Stimulated activated CD8-positive, alpha-beta memory T cell treated with anti-CD3 and anti-CD28 coated beads, Interleukin-15, amount 100 ng/mL, for 48 hours (primary cell): ENCODE measurements at places on chromosomes 12 and 14.

- DNase-seq, result no peak
Measured at GRCh38 chr14:76762411-76763095, 1.3 kb downstream of the VASH1 start.

- DNase-seq, result no peak
Measured at GRCh38 chr12:5428332-5429221, 3.3 kb upstream of the NTF3 start.

GRCh38 chr14:82073547-82073946 lies 539.9 kb upstream of the SEL1L start:
- DNase-seq, result no peak

DNA sequence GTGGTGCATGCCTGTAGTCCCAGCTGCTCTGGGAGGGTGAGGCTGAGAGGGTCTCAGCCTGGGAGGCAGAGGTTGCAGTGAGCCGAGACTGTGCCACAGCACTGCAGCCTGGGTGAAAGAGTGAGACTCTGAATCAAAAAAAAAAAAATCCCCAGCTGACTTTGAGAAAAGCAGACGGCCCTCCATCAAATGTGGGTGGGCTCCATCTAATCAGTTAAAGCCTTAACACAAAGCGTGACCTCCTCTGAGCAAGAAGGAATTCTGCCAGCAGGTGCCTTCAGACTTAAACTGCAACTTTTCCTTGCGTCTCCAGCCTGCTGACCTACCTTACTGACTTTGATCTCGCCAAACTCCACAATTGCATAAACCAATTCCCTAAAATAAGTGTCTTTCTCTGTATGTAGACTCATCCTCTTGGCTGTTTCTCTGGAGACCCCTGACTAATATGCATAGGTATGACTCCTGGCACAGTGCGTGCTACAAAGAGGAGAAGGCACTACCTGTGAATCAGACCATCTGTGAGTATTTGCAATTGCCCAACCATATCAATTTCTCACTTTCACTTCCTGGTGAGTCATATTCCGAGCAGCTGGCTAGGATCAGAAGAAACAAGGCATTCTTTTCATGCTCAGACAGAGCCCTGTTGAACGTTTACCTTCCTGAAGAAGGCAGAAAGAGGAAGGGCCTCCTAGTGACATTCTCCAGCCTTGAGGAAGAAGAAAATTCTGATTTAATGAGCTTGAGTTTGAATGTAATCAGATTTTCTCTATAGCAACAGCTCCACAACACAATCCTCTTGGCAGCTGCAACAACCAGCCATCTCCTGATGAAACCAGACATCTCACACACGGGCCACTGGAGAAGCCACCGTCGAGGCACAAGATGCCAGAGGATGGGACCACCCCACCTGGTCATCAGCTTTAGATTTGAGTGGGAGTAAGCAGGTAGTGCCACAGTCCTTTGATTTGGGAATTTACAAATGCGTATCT lies 54.3 kb downstream of the CLMN start:
- peak; percentile 39 for DNase-seq

GRCh38 chr14:73785336-73785833 lies 66.2 kb upstream of the PTGR2 start:
- no peak for DNase-seq

DNA sequence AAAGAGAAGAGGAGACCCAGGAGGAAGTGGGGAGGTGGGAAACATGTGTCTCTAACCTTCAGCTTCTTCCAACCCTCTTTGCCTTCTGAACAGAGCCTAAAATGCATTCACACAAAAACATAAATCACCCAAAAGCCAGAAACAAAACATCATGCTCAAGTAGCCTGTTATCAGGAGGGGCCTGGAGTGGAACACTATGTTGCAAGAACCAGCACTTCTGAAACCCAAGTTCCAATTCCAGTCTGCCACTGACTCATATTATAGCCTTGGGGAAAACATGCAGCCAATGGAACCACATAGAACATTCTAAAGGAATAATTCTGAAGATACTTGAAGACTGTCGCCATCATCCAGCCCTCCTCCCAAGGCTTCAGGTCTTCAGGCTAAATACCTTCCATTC lies 169.8 kb upstream of the PLXNC1 start:
- no peak for DNase-seq

- no peak for DNase-seq
Measured at GRCh38 chr12:106329231-106329982, 26.9 kb downstream of the TCP11L2 start.

DNA sequence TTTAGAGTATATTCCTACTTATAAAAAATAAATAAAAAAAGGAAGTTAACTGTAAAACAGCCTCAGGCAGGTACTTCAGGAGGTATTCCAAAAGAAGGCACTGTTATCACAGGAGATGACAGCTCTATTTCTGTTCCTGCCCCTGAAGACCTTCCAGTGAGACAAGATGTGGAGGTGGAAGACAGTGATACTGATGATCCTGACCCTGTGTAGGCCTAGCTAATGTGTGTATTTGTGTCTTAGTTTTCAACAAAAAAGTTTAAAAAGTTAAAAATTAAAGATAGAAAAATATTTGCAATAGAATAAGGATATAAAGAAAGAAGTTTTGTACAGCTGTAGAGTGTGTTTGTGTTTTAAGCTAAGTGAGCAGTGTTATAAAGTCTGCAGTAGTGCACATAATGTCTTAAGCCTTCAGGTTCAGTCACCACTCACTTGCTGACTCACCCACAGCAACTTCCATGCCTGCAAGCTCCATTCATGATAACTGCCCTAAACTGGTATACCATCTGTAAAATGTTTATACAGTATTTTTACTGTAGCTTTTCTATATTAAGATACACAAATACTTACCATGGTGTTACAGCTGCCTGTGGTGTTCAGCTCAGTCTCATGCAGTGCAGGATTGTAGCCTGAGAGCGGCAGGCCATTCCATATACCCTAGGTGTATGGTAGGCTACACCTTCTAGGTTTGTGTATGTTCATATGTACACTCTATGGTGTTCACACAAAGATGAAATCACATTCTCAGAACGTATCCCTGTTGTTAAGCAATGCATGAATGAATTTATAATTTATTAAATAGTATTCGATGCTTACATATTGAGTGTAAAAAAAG lies 121.1 kb downstream of the ANO6 start:
- no peak for DNase-seq

DNA sequence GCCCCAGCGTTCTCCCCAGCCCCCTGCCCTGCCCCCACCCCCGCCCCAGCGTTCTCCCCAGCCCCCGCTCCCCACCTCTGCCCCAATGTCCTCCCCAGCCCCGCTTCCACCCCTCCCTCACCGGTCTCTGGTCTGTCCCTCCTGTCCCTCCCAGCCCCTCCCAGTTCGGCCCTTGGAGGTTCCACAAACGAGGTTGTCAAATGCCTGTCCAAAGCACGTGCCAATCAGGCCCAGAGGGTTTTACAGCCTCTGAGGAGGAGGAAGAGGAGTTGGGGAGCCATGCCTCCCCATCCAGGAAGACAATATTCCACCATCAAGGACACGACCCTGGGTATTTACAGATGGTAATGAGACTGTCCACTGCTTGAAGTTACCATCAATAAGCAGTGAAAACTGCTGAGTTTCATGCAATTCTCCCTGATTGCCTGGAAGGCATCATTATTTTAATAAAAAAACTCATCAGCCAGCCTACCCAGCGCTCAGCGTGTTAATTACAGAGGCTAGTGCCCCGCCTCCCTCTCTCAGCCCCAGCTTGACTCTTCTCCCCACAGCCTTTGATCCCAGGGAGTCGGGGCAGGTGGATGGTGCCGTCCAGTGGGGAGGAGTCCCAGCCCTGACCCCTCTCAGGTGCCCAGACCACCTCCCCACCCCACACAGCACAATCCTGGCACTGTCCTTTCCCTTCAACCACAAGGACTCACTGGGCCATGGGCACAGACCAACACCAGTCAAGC lies 30.6 kb upstream of the C14orf180 start:
- no peak for DNase-seq

DNA sequence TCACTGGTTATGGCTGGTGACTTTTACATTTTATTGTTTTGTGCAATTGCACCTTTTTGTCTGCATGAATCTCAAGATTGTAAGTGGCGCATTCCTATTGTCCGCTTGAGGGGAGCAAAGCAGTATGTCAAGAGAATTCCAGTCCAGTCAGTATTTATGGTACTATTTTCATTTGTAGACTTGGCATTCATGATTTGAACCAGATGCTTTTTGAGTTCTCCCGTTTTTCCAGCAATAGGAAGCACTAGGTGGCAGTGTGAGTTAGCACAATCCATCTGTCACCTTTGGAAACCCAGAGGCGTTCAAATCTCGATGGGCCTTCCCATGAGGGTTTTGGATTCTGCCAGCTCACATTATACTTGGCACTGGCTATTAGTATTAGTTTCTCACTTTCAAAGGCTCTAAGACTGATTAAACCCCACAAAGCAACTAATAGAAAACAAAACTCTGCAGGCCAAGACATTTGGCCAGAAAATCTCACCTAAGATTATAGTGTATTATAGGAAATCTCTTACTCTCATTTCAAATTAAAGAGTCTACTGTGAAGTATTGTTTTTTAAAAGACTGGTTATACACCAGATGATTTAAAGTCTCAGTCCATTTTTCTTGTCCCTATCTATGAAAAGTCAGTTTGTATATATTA lies 2.2 kb downstream of the DACT1 start:
- DNase-seq, result no peak

DNA sequence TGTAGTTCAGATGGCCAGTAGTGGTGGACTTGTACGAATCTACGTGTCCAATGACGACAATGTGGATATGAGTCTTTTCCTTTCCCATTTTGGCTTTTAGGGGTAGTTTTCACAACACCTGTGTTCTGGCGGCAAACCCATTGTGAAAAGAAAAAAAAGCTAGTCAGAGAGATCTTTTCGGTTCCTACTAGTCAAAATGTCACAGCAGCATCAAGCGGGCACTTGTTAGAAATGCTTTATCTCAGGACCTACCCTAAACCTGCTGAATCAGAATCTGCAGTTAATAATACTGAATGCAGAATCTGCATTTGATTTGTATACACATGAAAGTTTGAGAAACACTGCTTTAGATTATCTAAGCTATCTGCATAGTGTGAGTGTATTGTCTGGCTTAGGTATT lies 18.3 kb downstream of the AEBP2 start:
- DNase-seq, result no peak

- no peak for DNase-seq
Measured at GRCh38 chr14:95095996-95096395, 61.3 kb downstream of the DICER1 start.

DNA sequence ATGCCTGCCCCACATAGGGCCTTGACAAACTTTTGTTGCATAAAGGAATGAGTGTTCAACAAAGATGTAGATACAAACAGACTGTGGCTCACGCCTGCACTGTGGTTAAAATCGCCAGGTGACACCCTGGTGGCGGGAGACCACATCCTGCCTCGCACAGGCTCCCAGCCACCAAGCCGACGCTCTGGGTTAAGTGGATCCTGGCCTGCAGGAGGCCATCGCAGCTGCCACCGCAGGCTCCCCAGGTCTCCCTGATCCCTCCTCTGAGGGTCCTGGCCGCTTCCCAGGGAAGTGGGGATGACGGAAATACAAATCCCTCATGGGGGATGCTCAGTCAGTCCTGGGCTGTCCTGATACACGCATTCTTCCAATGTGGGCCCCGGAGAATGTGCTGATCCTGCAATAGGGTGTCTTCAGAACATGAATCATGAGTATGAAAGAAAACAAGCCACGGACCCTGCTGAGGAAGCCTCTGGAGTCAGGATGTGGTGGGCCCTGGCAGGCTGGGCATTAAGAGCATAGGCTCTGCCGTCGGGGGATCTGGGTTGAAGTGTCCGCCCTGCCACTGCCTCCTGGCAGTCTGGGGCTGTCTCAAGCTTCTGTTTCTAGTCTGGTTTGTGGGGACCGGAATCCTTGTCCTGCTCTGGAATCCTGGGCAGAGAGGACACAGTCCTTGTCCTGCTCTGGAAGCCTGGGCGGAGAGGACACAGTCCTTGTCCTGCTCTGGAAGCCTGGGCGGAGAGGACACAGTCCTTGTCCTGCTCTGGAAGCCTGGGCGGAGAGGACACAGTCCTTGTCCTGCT lies 53.5 kb upstream of the BEGAIN start:
- DNase-seq, result peak; percentile 75

GRCh38 chr12:29543036-29543435 lies 45.5 kb upstream of the OVCH1 start:
- no peak for DNase-seq

DNA sequence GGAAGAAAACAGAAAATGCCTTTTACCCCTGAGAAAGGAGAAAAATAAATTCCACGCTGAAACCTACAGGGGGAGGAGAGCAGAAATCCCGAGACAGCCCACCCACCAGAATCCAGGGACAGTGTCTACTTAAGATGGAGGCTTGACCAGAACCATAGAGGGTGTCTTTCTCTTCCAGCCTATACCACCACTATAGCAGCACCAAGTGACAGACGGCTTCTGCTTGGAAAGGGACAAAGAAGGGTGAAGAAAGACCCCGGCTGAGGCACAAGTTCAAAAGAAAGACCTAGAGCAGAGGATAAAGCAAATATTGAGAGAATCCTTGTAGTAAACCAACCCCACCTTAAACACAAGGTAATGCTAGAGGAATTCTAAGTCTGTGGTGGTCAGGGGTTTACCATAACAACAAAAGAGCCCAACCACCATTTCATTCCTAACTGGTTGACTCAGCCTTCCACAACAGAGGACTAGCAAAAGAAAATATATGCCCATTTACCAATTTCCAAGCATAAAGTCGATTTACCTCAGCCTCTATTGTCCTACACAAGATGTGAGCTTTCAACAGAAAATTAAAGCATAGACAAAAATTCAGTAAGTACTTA lies 105.3 kb upstream of the FOXG1 start:
- no peak for DNase-seq

- no peak for DNase-seq
Measured at GRCh38 chr12:19530637-19531023, 91.3 kb downstream of the AEBP2 start.

DNA sequence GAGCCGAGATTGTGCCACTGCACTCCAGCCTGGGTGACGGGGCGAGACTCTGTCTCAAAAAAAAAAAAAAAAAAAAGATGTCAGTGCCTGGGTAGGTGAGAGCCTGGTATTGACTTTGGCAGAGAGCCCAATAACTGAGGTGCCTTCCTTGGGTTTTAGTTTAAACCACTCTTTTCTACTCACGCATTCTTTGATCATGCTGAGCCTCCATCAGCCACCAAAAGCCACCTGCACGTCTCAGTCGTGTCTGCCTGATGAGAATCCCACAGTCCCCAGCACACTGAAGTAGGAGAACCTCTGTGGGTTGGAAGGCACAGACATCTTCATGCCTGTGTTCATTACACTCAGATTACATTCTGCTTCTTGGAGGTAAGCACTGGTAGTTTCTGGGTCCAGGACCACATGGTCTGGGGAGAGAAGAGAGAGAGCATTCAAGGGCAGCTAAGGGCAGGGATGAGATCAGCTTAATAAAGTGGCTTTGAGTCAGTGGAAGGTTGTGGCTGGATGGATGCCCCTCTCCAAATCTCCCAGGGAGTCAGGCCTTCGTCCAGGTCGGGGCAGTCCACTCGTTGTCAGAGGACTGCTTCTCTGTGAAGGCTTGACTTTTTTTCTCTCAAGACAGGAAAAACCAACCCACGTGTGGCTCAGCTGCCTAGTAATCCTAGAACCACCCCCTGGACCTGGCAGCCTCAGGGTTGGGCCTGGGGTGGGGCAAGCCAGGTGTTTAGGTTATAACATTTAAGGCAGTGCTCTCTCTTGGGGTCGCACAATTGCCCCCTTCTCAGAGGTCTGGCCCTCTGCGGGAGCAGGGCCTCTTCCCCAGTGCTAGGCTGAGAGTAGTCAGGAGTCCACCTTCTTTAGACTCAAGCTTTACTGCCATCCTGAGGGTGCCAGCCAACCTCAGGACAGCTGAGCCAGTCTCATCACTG lies 32.6 kb upstream of the MAX start:
- no peak for DNase-seq

- no peak for DNase-seq
Measured at GRCh38 chr12:109521831-109522230, 44.4 kb downstream of the UBE3B start.

- DNase-seq, result peak; percentile 43
Measured at GRCh38 chr14:24036169-24036962, 15.4 kb upstream of the CARMIL3 start.

- DNase-seq, result no peak
Measured at GRCh38 chr12:69120354-69120753, 119.0 kb upstream of the CPSF6 start.
